ENCODE measurements at places on chromosomes 6 and 20.

DNA sequence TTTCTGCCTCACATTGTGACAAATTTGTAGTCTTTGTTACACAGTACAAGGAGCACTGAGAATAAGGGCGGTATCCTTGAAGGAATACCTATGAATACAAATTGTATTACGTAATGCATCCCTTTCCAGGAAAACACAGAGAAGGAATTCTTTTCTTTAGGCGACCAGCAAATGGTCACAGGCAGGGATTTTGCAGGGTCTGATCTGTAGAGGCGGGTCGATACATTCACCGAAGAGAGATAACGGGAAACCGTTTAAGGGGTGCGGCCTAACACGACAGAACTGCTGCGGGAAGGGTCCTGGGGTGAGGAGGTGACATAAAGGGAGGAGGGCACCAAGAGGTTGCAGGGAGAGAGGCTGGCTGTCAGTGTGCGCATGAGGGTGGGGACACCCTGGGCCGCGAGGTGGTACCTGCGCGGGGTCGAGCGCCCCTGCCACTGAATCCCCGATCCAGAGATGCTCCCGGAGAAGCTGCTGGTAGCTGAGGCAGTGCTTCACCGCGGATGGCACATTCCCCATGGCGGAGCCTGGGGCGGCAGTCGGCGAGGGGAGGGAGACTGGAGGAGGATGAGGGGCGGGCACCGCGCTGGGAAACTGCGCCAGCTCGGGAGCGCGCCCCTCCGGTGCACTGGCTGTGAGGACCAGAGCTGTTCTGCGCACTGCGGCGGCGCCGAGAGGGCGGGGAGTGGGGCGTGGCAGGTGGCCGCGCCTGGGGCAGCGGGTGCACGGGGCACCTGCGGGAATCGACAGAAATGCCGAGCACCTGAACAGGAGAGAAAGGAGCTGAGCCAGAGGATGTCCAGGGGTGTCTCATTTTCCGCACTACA is at the start of gene HMGCLL1:
Gene HMGCLL1, minus strand, starts transcription at position 656 of the 827 bp plus-strand sequence. Its CDS starts 137 bp downstream, at position 519.
- DNase-seq: no peak

GRCh38 chr6:141260627-141261015 is 872.1 kb upstream of the GJE1 start:
- no peak for DNase-seq

GRCh38 chr20:51876313-51876940 is 74.1 kb upstream of the SALL4 start:
- no peak for DNase-seq

DNA sequence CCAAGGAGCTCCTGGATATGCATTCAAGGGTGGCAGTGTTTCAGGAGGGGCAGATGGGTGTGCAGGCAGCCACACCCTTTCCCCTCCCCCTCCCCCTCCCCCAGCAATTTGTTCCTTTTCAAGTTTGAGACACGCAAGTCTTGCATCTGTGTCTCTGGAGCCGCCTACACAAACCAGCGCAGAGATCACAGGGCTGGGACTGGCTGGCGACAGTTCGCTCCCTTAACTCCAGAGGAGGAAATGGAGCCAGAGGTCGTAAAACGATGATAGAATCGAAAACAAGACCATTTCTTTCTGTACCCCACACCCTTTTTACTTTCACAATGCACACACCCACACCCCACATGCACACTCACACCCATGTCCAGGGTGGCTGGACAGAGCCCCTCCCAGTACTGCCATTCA is 163.1 kb downstream of the LY86 start:
- DNase-seq: no peak

DNA sequence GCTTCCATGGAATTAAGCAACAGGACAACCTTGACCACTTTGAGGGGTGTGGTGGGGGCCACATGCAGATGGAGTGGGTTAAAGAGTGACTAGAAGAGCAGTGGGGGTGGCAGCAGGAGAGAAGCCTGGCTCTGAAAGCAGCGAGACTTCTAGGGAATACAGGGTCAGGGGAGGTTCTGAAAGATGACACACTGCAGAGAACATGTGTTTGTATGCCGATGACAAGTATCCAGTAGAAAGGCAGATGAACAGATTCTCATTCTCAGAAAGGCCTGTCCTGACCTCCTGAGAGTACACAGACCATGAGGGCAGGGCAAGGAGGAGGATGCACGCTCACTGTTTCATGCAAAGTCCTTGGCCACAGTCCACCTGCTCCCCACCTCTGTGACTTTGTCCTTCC is 2.9 kb downstream of the LPA start:
- DNase-seq: no peak

- no peak for DNase-seq
These were observed 29.7 kb downstream of the ZMYND8 start for GRCh38 chr20:47326658-47327268.

Data from NCI-H1436 (cell line).